ENCODE measurements at places on chromosomes 7 and 10. TPM values are rescaled to one million over a fixed set of nuclear protein-coding genes. Genes with fewer than 3 reads are reported as not detected.

The ZNF503 gene
- total RNA-seq = 14.2 TPM

- H3K27ac ChIP-seq = no peak overlapping the region
- H3K4me1 ChIP-seq = peaks cover 37% of the 10 kb centered on the region
- peak overlapping the region; percentile 64 for H3K4me3 ChIP-seq
- H3K27me3 ChIP-seq = peaks cover 23% of the 10 kb centered on the region
- no peak for DNase-seq
These were observed 6.6 kb downstream of the CPA2 start for GRCh38 chr7:130273081-130273932.

- H3K36me3 ChIP-seq = no peaks in the 10 kb centered on the region
- no peak overlapping the region for H3K4me3 ChIP-seq
- no peak overlapping the region for H3K27ac ChIP-seq
- no peaks in the 10 kb centered on the region for H3K27me3 ChIP-seq
- no peak for DNase-seq
These were observed 1239.7 kb downstream of the GATA3 start for GRCh38 chr10:9294132-9294663.

DNA sequence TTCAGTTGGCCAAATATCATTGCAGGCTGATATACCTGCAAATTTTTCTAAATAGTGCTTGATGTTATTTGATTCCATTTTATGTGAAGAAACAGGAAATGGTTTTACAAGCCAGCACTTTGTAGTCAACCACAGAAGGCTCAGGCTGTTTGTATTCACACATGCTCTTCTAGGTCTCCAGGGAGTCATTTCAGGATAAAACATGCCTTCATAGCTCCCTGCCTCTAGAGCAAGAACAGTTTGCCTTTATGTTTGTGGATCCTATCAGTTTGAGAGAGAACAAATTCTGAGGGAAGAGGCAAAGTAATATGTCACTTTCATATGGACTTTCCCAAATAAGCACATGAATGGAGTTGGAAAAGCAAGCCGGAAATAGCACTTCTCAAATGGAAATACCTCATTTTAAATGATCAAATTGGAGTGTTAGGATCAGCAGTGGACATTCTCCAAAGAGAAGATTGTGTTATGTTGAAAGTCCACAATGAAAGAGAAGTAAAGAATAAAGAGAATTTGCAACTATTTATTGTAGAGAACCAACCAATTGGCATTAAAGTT, 277.6 kb downstream of the KCND2 start:
- DNase-seq = no peak
- H3K27me3 ChIP-seq = no peaks in the 10 kb centered on the region
- H3K4me3 ChIP-seq = no peak overlapping the region

The CTAGE4 gene
- not detected for total RNA-seq

GRCh38 chr10:34449836-34450235, 365.3 kb downstream of the PARD3 start:
- H3K4me3 ChIP-seq = no peak overlapping the region
- peaks cover 3% of the 10 kb centered on the region for H3K4me1 ChIP-seq
- H3K27ac ChIP-seq = no peak overlapping the region
- no peak for DNase-seq
- no peaks in the 10 kb centered on the region for H3K36me3 ChIP-seq

DNA sequence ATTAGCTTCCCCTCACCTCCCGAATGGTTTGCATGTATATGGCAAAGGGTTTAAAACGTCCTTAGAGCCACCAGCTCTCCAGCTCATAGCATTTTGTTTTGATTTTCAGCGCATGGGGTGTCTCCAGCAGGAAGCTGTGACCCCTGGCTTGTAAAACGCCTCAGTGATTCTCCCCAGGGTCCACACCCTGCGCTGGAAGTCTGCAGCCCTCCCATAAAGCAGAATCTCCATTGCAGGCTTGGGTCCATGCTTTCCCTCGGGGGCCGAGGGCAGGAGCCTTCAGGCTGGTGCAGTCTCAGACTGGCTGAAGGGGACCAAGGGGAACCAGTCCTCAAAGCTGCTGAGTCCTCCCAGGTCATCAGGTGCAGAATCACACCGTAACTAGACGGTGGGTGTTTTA, 109.7 kb downstream of the VIPR2 start:
- H3K4me1 ChIP-seq = no peaks in the 10 kb centered on the region
- H3K36me3 ChIP-seq = no peaks in the 10 kb centered on the region
- H3K4me3 ChIP-seq = no peak overlapping the region
- H3K27ac ChIP-seq = no peak overlapping the region
- no peak for DNase-seq

- H3K36me3 ChIP-seq = peaks cover 9% of the 10 kb centered on the region
- peak overlapping the region; percentile 73 for H3K4me3 ChIP-seq
- DNase-seq = no peak
- peaks cover 3% of the 10 kb centered on the region for H3K27me3 ChIP-seq
- peaks cover 49% of the 10 kb centered on the region for H3K4me1 ChIP-seq
These were observed 9.9 kb upstream of the FAM180A start for GRCh38 chr7:135758531-135758932.
